ENCODE measurements at places on chromosomes 3 and 15. TPM values are rescaled to one million over a fixed set of nuclear protein-coding genes. Genes with fewer than 3 reads are reported as not detected.

GRCh38 chr3:27638594-27638993 lies 83.5 kb downstream of the EOMES start:
- no peaks in the 10 kb centered on the region for H3K36me3 ChIP-seq
- DNase-seq: no peak
- H3K4me3 ChIP-seq: no peak overlapping the region
- H3K27ac ChIP-seq: no peak overlapping the region

Gene PLA2G4D
- total RNA-seq: not detected

DNA sequence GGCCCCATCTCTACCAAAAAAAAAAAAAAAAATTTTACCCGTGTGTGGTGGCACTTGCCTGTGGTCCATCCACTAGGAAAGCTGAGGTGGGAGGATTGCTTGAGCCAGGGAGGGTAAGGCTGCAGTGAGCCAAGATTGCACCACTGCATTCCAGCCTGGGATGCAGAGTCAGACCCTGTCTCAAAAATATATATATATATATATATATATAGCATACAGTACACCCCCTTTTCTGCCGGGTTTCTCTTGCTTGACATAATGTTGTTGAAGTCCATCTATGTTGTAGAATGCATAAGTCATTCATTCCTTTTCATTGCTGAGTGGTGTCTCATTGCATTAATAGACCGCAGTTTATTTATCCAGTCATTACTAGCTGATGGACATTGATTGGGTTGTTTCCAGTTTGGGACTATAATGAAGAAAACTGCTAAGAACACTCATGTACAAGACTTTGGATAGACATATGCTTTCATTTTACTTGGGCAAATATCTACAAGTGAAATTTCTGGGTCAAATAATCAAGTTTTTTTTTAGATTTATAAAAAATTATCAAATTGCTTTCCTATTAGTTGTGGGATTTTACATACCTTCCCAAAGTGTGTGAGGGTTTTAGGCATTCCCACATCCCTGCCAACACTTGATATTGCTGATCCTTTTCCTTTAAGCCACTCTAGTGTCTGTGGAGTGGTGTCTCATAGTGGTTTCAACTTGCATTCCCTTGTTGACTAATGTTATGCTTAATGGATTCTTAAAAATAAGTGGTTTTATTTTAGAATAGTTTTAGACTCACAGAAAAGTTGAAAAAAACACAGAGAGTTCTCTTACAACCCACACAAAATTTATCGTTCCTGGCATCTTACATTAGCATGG lies 2.1 kb upstream of the PRR20G start:
- H3K27me3 ChIP-seq: peaks cover 4% of the 10 kb centered on the region
- H3K27ac ChIP-seq: no peak overlapping the region
- H3K4me3 ChIP-seq: no peak overlapping the region

DNA sequence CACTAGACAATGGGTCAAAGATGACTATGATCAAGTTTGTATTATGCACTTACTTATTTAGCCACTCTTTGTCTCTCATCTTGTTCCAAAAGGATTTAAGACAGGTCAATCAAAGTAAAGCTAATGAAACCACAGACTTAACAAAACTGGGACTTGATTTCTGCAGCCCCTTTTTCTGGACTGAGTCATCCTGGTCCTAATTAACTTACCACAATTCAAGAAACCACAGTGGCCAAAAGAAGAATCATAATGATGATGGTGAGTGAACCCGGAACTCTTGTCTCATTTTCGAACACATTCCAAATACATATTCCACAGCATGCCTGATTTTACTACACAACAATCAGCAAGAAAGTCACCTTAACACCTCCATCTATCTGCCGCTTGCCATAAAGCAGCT lies 1333.0 kb downstream of the ROBO1 start:
- H3K27ac ChIP-seq: no peak overlapping the region
- no peak for DNase-seq
- H3K4me1 ChIP-seq: no peaks in the 10 kb centered on the region
- H3K4me3 ChIP-seq: no peak overlapping the region
- H3K27me3 ChIP-seq: no peaks in the 10 kb centered on the region

DNA sequence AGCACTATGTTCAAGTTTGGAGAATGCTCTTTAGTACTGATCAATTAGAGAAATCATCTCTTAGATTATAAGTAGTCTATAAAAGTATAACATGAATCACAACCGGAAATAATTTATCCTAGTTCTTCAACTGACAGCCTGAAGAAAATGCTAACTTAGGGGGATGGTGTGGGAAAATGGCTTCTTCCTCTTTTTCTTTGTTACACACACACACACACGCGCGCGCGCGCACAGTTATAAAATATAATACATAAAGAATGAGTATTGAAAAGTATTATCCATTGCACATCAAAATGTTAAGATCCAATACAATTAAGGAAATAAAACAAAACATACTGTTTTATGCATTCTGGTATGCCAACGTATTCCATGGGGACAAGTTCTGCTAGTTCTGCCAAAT lies 11.2 kb upstream of the GTF2A2 start:
- no peaks in the 10 kb centered on the region for H3K4me1 ChIP-seq
- DNase-seq: no peak
- H3K36me3 ChIP-seq: peaks cover 95% of the 10 kb centered on the region
- no peak overlapping the region for H3K4me3 ChIP-seq

GRCh38 chr15:86392874-86393273 lies 313.2 kb downstream of the AGBL1 start:
- DNase-seq: no peak
- H3K36me3 ChIP-seq: no peaks in the 10 kb centered on the region
- no peak overlapping the region for H3K27ac ChIP-seq
- no peak overlapping the region for H3K4me3 ChIP-seq
- no peaks in the 10 kb centered on the region for H3K27me3 ChIP-seq
